ENCODE measurements at places on chromosomes 1 and 21.

DNA sequence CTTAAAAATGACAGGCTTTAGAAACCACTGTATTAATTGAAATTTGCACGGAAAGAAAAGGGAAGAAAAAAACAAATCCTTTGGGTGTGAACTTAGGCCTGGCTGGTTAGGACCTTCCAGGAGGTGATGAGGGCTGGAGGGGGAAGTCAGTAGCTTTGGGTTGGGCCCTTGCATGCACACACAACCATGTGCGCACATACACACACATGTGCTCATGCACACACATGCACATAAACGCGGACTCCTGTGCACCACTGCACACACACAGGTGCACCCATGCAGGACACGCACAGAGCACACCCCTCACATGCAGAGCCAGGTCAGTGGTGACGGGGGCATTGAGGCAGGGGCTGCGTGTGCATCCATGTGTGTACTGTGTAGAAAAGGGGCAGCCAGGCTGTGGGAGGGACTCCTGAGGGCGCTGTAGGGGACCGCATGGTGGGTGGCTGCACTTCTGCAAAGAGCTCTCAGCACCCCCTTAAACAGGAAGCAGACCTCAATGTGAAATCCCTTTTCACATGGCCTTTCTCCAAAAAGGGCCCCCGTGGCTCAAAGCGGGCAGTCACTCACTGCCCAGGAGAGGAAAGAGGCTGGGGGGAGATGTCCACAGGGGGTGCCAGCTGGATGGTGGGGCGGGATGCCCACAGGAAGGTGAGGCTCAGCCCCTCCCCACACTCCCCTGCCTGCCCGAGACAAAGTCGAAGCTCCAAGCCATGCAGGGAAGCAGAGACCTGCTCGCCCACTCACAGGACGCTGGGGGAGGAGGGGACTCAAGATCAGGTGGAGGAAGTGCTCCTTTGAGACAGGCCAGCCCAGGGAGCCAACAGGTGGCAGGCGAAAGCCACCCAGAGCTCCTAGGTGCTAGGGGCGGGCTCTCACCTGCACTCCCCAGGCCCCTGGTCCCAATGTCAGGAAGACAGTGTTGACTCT is 95.2 kb downstream of the ITPKB start:
- DNase-seq = no peak

GRCh38 chr1:56526571-56527174 is 52.7 kb downstream of the PLPP3 start:
- DNase-seq = no peak

GRCh38 chr1:47438165-47439016 is 547 bp downstream of the FOXD2 start:
- no peak for DNase-seq

DNA sequence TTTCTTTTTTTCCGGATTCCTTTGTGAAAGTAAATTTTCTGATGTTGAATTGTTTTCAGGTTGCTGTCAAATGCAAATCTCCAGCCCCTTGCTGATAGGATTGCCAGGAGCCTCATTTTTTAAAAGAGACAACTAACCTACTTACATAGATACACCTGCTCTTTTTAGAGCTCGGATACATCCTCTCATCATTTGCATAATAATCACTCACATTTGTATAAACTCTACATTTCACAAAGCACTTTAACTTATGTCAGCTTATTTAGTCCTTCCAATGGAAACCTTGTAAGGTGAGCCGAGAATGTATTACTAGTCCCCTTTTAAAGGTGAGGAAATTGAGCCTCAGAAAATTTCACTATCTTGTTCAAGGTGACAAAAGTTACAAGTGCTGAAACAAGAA is 84.8 kb downstream of the KCTD3 start:
- no peak for DNase-seq

- DNase-seq = no peak
Measured at GRCh38 chr21:28900481-28900880, 92.2 kb downstream of the LTN1 start.

DNA sequence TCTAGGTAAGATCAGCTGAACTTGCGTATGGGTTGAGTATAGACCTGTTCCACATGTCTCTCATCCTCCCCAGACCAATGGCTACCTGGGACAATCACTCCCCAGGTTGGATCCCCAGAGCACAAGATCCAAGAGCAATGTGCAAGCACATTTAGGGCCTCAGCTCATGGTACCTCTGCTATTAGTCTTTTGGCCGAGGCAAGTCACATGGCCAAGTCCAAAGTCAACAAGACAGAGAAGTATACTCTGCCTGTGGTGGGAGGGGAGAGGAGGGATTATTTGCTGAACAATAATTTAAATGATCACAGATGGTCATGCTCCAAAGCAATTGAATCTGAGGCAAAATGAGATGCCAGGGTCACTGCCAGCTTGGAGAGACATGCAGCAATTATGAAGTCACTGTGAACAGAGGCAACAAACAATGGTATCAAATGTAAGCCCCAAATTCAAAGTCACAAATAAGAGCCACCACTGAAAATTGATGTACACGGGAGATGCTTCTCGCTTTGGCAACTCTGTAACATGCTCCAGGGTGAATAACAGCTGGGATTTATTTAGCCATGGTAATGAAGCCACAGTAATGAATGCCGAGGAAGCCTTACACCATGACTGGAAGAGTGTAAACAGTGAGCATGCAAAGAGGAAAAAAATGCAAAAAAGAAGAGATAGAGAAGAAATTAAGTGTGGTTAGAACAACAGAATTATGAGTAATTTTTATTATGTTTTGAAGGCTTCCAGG is 149.1 kb downstream of the ZNF281 start:
- DNase-seq = peak; percentile 74

DNA sequence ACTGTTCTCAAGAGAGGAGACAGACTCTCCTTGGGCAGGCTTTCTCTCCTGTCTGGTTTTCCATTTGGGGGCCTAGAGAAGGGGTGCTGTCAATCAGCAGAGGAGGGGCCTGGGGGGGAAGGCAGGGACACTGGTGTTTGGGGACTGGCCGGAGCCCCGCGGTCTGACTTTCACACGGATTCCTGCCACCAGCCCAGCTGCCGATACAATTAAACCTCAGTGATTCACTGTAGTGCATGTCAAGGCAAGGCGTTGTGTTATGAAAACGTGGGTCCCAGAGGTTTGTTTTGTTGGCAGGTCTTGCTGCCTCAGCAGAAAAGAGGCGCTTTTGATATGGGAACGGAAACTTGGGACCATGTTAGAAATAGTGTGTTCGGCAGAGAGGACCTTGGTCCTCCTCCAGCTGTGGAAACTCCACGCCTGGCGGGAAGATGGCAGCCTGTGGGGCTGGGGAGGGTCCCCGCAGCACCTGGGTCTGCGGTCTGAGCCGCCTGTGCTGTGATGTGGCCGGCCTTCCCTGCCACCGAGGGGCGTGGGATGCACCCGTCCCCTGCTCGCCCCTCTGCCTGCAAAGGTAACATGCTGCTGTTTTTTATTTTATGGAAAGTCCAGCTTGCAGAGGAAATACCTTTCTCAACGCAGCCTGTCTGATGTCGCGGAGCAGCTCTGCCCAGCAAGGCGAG is 47.6 kb downstream of the SPSB1 start:
- DNase-seq = no peak

GRCh38 chr1:7993593-7994479 is 32.3 kb downstream of the ERRFI1 start:
- no peak for DNase-seq

- DNase-seq = no peak
Measured at GRCh38 chr1:235298758-235299157, 29.2 kb downstream of the ARID4B start.

- DNase-seq = no peak
Measured at GRCh38 chr1:205064301-205064700, 20.0 kb downstream of the TMEM81 start.

DNA sequence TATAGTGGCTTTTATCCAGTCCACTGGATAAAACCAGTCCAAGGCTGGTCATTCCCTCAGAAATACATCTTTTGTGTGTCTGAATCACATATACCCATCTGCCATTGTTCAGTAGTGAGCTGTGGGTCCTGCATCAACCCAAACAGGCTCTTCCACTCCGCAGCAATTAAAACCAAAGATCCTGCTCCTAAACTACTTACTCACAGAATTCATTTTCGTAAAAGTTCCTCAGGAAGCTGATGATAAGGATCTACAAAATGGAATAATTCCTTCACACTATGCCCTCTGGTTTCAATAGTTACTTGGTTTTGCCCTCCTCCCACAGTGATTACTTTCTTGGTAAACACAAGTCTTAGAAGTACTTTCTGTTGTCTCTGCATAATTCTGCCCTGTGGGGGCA is 5.1 kb upstream of the MFSD2A start:
- DNase-seq = no peak

DNA sequence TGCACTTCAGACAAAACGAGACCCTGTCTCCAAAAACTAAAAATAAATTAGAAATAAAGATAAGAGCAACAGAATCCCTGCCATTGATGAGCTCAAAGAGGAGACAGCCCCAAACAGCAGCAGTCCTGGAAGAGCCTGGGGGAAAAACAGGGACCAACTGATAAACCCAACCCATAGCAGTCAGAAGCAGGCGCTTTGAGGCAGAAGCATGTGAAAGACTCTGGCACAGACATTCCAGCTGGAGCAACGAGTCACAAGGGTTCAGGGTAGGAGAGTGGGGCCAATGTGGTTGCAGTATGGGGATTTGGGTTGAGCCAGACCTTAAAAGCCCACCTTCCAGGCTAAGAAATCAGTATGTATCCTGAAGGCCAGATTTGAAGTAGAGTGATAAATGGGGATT is 78.5 kb downstream of the MPZL1 start:
- no peak for DNase-seq

- no peak for DNase-seq
Measured at GRCh38 chr1:67723620-67724019, 38.6 kb downstream of the GADD45A start.

DNA sequence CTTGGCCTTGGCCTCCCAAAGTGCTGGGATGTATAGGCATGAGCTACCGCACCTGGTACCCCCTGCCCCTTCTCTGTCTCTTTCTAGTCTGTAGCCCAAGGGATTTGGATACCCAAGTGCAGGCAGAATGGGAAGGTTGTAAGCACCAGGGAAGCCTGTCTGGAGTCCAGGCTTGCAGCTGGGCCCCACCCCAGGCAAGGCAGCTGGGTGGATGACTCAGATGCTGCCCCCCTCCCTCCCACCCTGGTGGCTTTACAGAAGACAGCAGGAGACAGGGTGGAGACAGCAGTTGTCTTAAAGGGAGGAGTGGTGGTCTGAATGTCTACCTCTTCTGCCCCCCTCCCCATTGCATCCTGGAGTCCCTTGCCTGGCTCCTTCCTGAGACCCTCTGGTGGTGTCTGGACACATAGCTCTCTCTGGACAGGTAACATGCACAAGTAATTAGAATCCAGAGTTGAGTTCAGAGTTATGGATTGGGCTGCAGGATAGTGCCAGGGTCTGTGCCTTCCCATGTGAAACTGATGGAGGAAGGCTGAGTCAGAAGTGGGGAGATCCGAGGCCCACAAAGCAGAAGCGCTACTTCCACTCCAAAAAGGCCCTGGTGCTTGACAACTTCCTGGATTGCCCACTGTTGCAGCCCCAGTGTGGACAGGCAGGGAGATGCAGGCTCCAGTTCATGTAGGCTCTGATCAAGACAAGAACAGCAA is 5.1 kb downstream of the LMNA start:
- DNase-seq = no peak

DNA sequence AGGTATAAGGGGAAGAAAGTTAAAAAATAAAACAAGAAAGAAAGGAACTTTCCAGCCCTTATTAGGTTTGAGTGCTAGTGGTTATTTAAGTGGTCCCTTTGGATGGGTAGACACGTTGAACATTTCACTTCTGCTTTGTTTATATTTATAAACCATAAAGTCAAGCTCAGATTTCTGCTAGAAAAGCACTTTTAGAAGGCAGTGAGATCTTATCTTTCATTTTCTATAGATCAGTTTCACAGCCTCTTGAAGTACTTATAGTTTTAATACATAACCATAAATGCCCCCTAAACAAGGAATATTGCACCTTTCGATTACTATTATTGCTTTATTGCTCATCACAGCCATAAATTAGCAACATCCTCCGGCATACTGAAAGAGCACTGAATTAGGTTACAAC is 446.8 kb upstream of the PLXNA2 start:
- no peak for DNase-seq

GRCh38 chr1:112803906-112804762 is 89.0 kb upstream of the PPM1J start:
- DNase-seq = peak; percentile 27

GRCh38 chr1:245310571-245311531 is 156.1 kb downstream of the KIF26B start:
- DNase-seq = peak; percentile 42
